Fibroblast of skin of left quadriceps (primary cell): ENCODE measurements at places on chromosomes 6 and 20.

GRCh38 chr6:107720717-107721116 is 103.4 kb downstream of the SCML4 start:
- DNase-seq: no peak

DNA sequence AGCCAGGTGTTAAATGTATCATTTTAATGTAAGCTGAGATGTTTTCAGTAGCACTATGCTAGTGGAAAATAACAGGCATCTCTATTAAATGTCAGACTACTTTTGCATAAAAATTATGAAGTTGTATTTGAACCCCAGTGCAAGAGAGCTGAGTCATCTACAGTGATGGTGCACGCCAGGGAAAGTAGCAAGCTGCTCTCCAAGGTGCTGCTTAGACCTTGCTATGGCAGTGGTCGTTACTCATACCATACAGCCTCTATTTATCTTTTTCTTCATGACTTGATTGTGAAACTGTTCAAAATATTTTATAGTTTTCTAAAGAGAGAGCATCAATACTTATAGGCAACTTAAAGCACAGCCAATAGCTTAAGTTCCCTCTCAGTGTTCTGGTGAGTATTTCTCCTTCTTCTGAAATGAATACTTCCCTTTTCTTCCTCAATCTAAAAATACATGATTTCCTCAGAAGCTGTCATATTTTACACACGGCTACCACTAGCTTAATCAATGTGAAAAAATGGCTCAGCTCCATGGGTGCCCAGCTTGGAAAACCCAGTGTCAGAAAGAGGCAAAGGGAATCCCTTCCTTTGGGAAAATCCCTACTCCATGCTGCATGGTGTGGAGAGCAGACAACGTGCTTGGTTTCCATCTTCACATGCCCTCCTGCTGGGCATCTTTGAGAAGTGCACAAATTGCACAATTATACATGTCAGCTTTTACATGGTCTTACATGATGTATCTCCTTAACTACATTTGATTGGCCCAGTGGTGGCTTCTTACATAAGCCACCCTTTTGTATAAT is 105.6 kb downstream of the ELOVL4 start:
- no peak for DNase-seq

DNA sequence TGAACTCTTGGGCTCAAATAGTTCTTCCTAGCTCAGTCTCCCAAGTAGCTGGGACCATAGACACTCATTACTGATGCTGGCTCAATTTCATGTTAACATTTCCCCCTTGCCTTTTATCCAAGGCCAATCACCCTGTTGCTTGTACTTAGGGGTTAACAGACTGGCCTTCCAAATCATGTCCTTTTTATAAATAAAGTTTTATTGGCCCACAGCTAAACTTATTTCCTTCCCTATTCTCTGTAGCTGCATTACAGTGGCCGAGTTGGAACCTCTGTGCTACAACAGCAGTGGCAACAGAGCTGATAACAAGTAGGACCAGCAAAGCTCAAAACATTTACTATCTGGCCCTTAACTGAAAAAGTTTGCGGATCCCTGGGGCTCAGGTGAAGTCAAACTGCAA is 109.8 kb downstream of the ZFP64 start:
- DNase-seq: no peak

DNA sequence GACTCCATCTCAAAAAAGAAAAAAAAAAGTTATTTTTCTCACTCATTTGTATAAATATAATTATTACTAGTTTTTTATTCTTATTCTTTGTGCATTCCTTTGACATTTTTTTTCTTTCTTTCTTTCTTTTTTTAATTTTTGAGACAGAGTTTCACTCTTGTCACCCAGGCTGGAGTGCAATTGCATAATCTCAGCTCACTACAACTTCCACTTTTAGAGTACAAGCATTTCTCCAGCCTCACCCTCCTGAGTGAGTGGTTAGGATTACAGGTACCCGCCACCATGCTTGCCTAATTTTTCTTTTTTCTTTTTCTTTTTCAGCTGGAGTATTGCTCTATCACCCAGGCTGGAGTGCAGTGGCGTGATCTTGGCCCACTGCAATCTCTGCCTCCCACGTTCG is 51.4 kb upstream of the JARID2 start:
- DNase-seq: no peak

DNA sequence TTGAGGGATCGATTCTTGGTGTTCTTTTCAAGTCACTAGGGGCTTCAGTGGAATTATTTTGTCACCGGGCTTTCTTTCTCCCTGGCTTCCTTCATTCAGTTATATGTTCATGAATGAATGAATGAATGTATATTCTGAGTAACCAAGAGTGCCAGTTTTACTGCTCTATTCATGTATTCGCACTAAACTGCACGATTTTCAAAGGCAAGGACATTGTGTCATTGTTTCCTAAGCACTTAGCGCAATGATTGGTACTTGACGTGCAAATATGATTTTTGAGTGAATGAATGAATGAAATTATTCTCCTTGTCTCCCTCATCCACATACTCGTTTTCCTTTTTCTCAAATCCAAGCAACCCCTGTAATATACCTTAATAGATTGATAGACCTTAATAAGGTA is 822 bp downstream of the AFG1L start:
- no peak for DNase-seq

DNA sequence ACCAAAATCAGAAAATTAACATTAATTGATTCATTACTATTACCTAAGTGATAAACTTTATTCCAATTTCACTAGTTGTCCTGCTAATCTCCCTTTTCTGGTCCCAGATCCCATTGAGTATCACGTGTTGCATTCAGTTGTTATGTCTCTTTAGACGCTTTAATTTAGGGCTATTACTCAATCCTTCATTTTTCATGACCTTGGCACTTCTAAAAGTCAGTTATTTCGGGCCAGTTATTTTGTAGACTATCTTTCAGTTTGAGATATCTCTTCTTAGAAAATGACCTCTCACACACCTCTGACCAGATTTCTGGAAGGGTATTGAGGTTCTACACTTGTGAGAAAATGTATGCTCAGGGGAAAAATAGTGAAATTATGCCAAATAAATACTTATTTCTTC is 34.0 kb upstream of the TASP1 start:
- DNase-seq: no peak
